ENCODE measurements at places on chromosomes 7 and 10. TPM values are rescaled to one million over a fixed set of nuclear protein-coding genes. Genes with fewer than 3 reads are reported as not detected.

HABP2 gene
- total RNA-seq: not detected

HOXA10 gene
- total RNA-seq: 0.36 TPM

TMEM184A gene
- 0.19 TPM for total RNA-seq

PLAU gene
- 46.1 TPM for total RNA-seq

NCF1 gene
- total RNA-seq: not detected

SEMA3E gene
- total RNA-seq: 0.28 TPM

RPEL1 gene
- not detected for total RNA-seq

TWIST1 gene
- total RNA-seq: 2.8 TPM

Measured in endothelial cell of coronary artery (primary cell).